Transverse colon (tissue), 4 donors: ENCODE measurements at places on chromosomes 4 and X.

GRCh38 chr4:163193717-163194116 lies 27.0 kb upstream of the NAF1 start:
- DNase-seq = no peak

- no peak for DNase-seq
These were observed 480.1 kb downstream of the SPRY1 start for GRCh38 chr4:123876671-123877101.

DNA sequence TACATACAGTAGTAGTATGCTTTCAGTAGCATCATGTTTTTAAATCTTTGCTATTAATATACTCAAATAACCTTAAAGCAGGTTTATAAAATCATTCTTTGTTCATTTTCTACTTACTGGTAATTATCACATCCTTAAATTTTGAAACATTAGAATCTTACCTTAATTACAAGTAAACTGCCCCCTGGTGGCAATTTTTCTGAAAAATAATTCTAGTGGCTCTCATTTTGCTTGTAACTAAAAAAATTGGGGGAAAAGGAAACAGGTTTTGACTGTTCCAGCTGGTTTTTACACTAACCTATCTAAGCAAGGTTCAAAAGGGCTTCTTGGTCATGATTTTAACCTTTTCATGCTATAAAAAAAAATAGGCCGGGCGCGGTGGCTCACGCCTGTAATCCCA lies 18.5 kb upstream of the DCAF4L1 start:
- no peak for DNase-seq

DNA sequence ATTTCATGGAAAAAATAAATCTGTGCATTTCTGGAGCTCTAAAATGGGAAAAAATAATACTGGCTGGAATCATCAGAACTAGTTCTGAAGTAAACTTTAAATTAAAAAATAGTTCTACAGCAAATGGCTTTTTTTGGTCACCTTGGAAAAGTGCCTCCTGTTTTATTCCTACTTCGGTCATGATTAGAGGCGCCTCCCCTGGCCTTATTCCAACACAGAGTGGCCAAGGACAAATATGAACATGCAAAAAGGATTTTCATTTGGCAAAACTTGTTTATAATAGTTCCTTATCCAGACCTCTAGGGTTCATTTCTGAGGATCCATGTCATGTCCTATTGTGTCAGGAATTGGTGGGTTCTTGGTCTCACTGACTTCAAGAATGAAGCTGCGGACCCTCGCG lies 11.1 kb upstream of the KLF8 start:
- DNase-seq = no peak

- DNase-seq = no peak
These were observed 2.4 kb upstream of the EGF start for GRCh38 chr4:109910256-109910655.

DNA sequence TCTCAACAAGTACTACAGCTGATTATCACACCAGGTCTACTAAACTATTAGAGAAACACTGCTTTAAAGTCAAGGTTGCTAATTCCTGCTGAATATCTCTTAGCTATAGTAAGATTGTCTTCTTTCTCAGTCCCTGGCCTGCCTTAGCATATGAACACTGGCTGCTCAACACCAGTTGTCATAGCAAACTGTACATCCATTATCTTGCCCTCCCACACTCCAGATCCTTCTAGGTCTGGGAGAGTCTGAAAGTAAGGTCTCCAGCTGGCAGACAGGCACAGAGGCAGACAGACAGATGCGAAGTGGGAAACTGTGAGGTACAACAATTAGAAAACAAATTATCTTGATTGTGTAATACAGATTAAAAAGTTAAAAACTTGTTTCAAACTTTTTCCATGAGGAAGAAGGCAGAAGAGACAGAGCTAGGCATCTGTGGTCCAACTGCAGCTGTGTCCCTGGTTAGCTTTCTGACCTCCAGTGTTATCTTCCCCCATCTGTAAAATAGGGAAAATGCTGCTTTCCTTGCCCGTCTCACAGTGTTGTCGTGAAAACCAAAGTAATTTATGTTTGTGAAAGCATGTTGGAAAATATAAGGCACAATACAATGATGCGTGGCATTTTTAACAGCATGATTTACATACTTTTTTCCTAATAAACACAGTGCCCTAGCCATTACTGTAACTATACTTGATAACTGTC lies 133.8 kb downstream of the KLHL13 start:
- DNase-seq = no peak

- DNase-seq = no peak
These were observed 3.2 kb upstream of the UXT start for GRCh38 chrX:47662144-47662657.

DNA sequence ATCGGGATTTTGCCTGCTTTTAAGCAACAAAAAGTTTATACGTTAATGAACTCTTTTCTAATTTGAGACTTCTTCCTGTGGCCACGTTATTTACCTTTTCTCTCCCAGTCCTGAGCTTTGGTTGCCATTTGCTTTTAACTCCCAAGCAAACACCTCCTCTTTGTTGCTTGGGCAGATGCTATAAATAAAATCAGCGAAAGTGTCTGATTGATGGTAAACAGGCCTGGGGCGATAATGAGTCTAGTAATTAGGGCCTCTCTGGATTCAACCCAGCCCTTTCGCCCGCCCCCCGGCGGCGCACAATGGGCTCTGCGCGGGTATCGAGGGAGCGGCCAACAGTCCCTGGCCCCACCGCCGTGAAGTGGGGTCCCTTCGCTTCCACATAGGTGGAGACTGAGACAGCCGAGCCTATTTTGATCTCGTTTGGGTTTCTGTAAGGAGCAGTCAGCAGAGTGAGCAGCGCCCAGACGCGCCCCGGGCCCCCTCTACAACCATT lies 790 bp downstream of the CLGN start:
- DNase-seq = no peak

DNA sequence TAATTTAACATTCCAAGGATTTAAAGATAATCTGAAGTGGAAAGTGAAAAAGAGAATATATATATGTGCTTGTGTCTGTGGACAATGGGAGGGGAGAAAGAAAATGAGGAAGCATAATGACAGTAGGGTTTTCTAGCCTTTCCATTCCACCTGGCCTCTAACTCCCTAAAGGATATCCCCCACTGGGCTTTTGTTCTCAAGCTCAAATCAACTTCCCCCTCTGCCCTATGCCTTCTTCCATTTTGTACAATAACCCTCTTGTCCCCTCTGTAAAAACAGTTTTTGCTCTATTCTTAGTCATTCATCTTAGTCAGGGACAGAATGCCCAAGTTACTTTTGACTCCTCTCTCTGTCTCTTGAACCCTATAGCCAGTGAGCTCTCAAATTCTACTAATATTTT lies 23.6 kb downstream of the ANTXR2 start:
- no peak for DNase-seq

DNA sequence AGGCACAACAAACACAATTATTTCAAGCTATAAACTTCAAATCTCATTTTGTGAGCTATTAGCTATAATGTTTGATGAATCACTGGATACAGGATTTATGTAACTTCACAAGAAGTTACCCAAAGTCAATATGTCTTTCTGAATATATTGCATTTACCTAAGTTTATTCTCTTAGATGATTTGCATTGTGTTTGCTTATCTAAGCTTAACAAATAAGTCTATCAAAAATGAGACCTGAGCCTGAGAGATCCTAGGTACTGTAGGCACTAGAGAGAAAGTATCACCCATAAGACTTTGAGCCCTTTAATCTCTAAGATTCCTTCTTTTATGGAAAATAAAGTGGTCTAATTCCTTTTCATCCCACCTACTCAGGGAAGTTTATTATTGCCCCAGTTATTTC lies 178.2 kb downstream of the NAF1 start:
- no peak for DNase-seq

DNA sequence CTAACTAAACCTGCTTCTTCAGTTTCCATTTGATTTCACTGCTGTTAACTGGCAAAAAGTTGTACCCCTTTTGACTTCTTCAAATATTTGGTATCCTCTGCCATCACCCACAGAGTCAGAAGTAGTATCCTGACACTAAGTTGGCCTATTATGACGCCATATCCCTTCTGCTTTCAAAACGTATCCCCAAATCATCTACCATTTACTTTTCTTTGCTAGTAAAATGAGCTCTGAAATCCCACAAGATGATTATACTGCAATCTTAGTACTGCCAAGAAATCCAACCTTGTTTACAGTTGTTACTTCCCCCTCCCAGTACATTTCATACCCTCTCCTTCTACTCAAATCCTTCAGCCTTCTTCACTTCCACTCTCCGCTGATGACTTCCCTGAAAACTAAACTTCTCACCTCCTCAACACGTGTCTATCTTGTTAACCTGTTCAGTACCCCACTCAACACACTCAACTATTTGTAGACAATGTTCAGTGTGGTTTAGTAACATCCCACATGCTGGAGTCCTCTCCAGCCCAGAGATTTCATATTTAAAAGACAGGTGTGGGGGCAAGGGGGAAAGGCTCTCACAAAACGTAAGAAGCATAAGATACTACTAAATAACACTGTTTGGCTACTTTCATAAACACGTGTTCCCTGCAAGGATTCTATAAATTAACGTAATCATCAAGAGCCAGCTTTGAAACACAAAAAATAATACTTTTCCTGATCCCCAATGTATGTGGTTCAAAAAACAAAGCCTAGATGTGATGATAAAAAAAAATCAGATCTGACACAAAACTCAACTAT lies 1.3 kb downstream of the NAF1 start:
- no peak for DNase-seq

GRCh38 chr4:138509346-138509745 lies 267.2 kb upstream of the SLC7A11 start:
- no peak for DNase-seq

GRCh38 chr4:183852910-183853547 lies 52.1 kb upstream of the STOX2 start:
- DNase-seq = no peak
